ENCODE measurements at places on chromosomes 5 and 9.

GRCh38 chr9:113888976-113889375, 12.9 kb downstream of the ZNF618 start:
- no peak for DNase-seq

- no peak for DNase-seq
Observed at GRCh38 chr9:37035648-37036370, 1.7 kb upstream of the PAX5 start.

DNA sequence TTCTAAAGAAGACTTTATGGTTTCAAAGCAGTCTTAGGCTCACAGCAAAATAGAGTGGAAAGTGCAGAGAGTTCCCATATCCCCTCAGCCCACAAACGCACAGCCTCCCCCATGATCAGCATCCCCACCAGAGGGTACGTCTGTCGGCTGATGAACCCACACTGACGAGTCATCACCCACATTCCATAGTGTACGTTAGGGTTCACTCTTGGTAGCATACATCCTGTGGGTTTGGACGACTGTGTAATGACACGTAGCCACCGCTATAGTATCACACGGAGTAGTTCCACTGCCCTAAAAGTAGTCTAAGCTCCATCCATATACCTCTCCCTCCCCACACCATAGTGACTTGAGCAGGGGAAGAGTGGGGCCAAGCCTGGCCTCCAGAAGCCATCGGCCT, 135.7 kb upstream of the PHYKPL start:
- no peak for DNase-seq

GRCh38 chr5:1805736-1806135, 4.5 kb downstream of the NDUFS6 start:
- DNase-seq, result no peak

DNA sequence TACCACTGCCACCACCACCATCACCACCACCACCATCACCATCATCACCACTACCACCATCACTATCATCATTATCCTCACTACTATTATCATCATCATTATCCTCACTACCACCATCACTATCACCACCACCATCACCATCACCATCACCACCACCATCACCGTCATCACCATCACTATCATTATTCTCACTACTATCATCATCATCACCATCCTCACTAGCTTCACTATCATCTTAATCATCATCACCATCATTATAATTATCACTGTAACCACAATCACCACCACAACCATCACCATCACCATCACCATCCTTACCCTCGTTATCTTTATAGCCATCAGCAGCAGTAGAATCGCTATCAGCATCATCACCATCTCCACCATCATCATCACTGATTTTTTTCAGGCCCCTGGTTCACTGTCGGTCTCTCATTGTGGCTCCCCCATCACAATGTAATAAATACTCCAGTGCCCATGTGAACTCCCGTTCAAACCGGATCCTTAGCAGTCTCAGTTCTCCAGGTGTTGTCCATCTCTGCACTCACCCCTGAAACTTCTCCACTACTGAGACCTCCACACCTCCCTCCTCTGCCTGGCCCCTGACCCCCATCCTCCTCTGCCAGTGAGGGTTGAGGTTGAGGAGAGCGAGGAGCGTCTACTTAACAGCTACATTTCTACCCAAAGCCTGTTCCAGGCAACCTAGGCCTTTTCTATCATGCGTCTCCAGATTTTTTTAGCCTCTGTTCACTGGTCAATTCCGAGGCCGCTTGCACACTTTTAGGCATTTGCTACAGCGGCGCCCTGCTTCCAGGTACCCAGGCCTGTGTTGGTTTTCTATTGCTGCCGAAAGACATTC, 238.2 kb downstream of the PBX3 start:
- no peak for DNase-seq
